ENCODE measurements at places on chromosomes 16 and 17.

- no peak for DNase-seq
Observed at GRCh38 chr16:11794447-11794846, 2.6 kb downstream of the ZC3H7A start.

DNA sequence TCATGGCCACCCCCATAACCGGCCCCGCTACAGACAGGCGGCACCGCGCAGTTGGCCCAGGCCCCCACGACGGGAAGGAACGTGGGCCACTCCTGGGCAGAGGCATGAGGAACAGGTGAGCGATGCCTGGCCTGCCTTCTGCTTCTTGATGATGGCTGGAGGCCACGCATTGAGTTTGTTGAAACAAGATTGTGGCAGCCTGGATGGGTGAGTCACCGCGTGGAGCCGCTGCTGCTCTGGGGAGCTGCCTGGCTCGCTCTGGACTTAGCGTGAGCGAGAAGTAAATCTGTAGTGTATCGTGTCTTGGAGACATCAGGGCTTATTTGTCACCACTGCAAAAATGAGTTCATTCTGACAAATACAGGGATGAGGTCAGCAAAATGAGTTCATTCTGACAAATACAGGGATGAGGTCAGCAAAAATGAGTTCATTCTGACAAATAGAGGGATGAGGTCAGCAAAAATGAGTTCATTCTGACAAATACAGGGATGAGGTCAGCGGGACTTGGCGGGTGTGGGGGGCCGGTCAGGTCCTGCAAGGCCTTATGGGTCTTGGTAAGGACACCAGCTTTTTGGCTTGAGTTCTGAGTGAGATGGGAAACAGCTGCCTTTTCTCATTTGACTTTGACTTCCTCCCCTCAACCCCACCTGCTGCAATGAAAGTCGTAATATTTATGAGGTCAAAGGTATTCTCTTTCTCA is 93.0 kb downstream of the SEC14L1 start:
- DNase-seq, result no peak

- DNase-seq, result no peak
Observed at GRCh38 chr17:51682115-51682514, 421.8 kb downstream of the UTP18 start.

- peak; percentile 65 for DNase-seq
Observed at GRCh38 chr16:87780385-87780989, 14.7 kb upstream of the KLHDC4 start.

- DNase-seq, result no peak
Observed at GRCh38 chr16:88976366-88977017, 515 bp downstream of the CBFA2T3 start.

GRCh38 chr17:16304830-16305229 is 48.4 kb downstream of the CENPV start:
- peak; percentile 24 for DNase-seq

DNA sequence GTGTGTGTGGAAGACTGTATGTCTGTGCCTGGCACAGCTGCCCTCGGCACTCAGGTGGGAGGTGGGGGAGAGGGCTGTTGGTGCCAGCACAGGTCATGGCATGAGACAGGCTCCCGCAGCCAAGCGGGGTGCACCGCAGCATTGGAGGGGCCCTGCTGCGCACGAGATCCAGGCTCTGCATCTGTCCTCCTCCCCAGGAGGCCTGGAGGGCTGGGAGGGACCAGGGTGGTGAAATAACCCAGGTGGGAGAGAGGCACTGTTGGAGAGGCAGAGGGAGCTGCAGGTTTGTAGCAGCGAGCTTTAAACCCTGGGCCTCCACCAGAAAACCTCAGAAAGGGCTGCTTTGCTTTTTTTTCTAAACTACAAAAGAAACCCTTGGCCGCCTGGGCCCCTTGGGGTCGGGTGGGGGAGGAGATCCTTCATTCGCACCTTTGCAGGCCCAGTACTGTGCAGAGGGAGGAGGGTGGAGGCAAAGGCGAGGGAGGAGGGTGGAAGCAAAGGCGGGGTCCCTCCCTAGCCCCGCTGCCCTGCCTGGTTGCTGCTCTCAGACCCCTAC is 241.7 kb downstream of the SEC14L1 start:
- peak; percentile 75 for DNase-seq

DNA sequence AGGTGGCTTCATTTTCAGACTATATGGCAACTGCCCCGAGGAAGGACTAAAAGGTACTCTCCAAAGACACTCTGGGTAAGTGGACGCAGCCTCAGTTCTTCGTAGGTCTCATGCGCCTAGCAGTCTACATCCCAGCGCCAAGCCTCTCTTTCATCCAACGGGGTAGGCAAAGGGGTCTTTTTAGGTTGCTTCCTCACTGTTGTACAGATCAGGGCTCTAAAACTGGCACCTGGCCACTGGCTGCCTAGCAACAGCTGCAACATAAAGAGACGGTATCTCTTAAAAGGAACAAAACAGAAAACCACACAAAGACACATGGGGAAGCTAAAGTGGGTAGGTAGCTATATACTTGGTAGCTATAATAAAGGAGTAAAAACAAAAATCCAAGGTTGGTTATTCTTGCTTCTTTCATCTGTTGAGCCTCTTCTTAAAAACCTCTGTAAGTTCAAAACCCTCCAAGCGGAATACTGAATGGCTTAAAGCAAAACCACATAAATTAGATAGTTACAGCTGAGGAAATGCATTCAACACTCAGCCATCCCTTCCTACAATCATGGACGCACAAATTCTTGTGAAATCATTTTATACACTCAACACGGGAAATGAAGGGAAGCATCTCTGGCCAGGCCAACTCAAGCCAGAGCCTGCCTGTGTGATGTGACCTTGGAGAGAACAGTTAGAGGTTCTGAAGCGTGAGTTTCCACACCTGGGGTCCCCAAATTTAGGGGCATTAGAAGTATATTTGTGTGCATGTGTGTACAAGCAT is 22.7 kb downstream of the CYTH1 start:
- peak; percentile 85 for DNase-seq

GRCh38 chr16:70678898-70679670 is 6.8 kb downstream of the MTSS2 start:
- no peak for DNase-seq

- DNase-seq, result no peak
Observed at GRCh38 chr16:19717314-19717713, 713 bp downstream of the KNOP1 start.

DNA sequence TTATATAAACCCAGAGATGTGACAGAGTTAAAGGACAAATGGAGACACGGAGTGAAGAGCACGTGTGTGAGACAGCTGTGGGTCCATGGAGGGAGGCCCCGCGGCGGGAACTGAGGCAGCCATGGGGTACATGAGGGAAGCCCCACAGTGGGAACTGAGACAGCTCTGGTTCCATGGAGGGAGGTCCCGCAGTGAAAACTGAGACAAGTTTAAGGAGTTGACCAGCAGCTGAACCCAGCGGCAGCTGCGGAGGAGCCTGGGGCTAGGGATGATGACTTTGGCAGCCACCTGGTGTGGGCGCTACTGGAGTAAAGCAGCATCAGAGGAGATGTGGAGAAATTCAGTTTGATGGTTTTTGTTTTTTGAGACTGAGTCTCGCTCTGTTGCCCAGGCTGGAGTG is 185.1 kb downstream of the RPTOR start:
- DNase-seq, result no peak

- peak; percentile 65 for DNase-seq
Observed at GRCh38 chr17:1197781-1198490, 18.2 kb upstream of the ABR start.

DNA sequence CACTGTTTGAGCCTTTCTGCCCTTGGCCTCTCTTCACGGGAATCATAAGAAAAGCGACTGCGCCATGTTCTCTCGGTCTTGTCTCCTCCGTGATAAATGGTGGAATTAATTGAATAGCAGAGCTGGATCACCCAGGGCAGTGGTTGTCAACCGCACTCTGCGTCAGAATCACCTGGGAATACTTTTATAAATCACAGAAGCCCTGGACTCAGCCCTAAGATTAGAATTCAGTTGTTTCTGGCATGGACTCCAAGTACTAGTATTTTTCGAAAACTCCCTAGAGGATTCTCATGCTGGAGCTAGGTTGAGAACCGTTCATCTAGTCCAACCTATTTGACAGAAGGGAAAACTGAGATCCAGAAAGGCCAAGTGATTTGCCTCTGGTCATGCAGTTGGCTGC is 64.1 kb downstream of the SPACA3 start:
- DNase-seq, result no peak
